A549 treated with AZD2906 at 1 μM for 4 hours (cell line): ENCODE measurements at places on chromosomes 12 and 14. TPM values are rescaled to one million over a fixed set of nuclear protein-coding genes. Genes with fewer than 3 reads are reported as not detected.

Gene CBLN3
- 1.0 to 1.7 TPM (median 1.3 TPM) in 5 replicates for total RNA-seq

Gene RIMBP2
- total RNA-seq: 0.05 to 0.06 TPM in 2 of 5 replicates, not detected in the others

Gene TAC3
- total RNA-seq: 0.16 to 0.26 TPM (median 0.21 TPM) in 3 of 5 replicates, not detected in the others

Gene HIGD1C
- total RNA-seq: not detected in 5 replicates

Gene SALL2
- 0.57 to 0.86 TPM (median 0.71 TPM) in 5 replicates for total RNA-seq

Gene SRGAP1
- 9.3 to 12.2 TPM (median 9.8 TPM) in 5 replicates for total RNA-seq

Gene PLEK2
- 16.7 to 18.8 TPM (median 17.4 TPM) in 5 replicates for total RNA-seq

Gene RDH16
- total RNA-seq: 0.10 to 0.39 TPM (median 0.23 TPM) in 5 replicates

Gene PIWIL1
- total RNA-seq: 0.05 to 0.14 TPM in 2 of 5 replicates, not detected in the others

Gene AMDHD1
- 2.0 to 2.7 TPM (median 2.3 TPM) in 5 replicates for total RNA-seq

Gene RAD51B
- 3.6 to 5.6 TPM (median 4.2 TPM) in 5 replicates for total RNA-seq

Gene NPFF
- 0.19 to 0.24 TPM in 2 of 5 replicates, not detected in the others for total RNA-seq

Gene CCDC197
- not detected in 5 replicates for total RNA-seq

Gene STYK1
- 0.16 to 0.28 TPM (median 0.18 TPM) in 5 replicates for total RNA-seq

Gene AGAP2
- total RNA-seq: 0.09 to 0.23 TPM (median 0.16 TPM) in 5 replicates

Gene SLCO1B1
- 0.28 to 0.45 TPM (median 0.35 TPM) in 5 replicates for total RNA-seq

Gene HOXC12
- 0.03 TPM in 2 of 5 replicates, not detected in the others for total RNA-seq

Gene DLK1
- 0.17 to 0.41 TPM (median 0.26 TPM) in 5 replicates for total RNA-seq

Gene HOXC10
- 2.2 to 3.3 TPM (median 3.0 TPM) in 5 replicates for total RNA-seq

Gene PRB2
- not detected in 5 replicates for total RNA-seq

Gene CLEC1A
- not detected in 5 replicates for total RNA-seq

Gene SLC24A4
- total RNA-seq: 0.15 to 0.40 TPM (median 0.29 TPM) in 5 replicates

Gene FAR2
- total RNA-seq: 0.14 to 0.37 TPM (median 0.22 TPM) in 3 of 5 replicates, not detected in the others

Gene LRRC23
- total RNA-seq: 15.6 to 19.4 TPM (median 16.9 TPM) in 5 replicates

Gene MON2
- 11.0 to 14.4 TPM (median 13.7 TPM) in 5 replicates for total RNA-seq

Gene DHRS4
- total RNA-seq: 45.3 to 49.8 TPM (median 47.9 TPM) in 5 replicates

Gene KRT3
- total RNA-seq: 0.03 to 0.06 TPM in 2 of 5 replicates, not detected in the others

Gene SERPINA1
- total RNA-seq: 1.1 to 3.0 TPM (median 2.4 TPM) in 5 replicates

Gene SLC35F4
- total RNA-seq: not detected in 5 replicates

Gene LTBP2
- total RNA-seq: 7.8 to 11.4 TPM (median 10.0 TPM) in 5 replicates

Gene A2M
- total RNA-seq: 0.14 to 0.24 TPM (median 0.14 TPM) in 4 of 5 replicates, not detected in the other

Gene MYF5
- not detected in 5 replicates for total RNA-seq

Gene FITM1
- 0.10 to 0.13 TPM in 2 of 5 replicates, not detected in the others for total RNA-seq

Gene ACTR6
- 16.9 to 32.7 TPM (median 21.2 TPM) in 5 replicates for total RNA-seq

Gene CNTN1
- 36.2 to 57.2 TPM (median 51.1 TPM) in 5 replicates for total RNA-seq

Gene OLR1
- total RNA-seq: 0.71 to 1.4 TPM (median 1.3 TPM) in 5 replicates

Gene TAS2R42
- total RNA-seq: not detected in 5 replicates

Gene COQ6
- 22.1 to 26.9 TPM (median 25.9 TPM) in 5 replicates for total RNA-seq

Gene SPTLC2
- 27.7 to 39.8 TPM (median 34.9 TPM) in 5 replicates for total RNA-seq

Gene TPI1
- total RNA-seq: 1,494 to 1,665 TPM (median 1,624 TPM) in 5 replicates

Gene PLA2G1B
- total RNA-seq: 0.20 TPM in 1 of 5 replicates, not detected in the others

Gene FLVCR2
- total RNA-seq: 14.0 to 16.0 TPM (median 14.8 TPM) in 5 replicates

Gene ACSM4
- not detected in 5 replicates for total RNA-seq

Gene DBX2
- not detected in 5 replicates for total RNA-seq

Gene PRH2
- total RNA-seq: 0.23 to 0.48 TPM (median 0.43 TPM) in 3 of 5 replicates, not detected in the others

Gene GYS2
- 0.09 TPM in 1 of 5 replicates, not detected in the others for total RNA-seq
